ENCODE measurements at places on chromosomes 2 and 18.

GRCh38 chr2:171598713-171599319, 76.5 kb downstream of the CYBRD1 start:
- DNase-seq = no peak

GRCh38 chr18:76426737-76427305, 68.2 kb downstream of the ZNF516 start:
- no peak for DNase-seq

- DNase-seq = no peak
Measured at GRCh38 chr2:138500592-138501424, 762 bp upstream of the SPOPL start.

- DNase-seq = no peak
Measured at GRCh38 chr2:160305081-160305750, 105.1 kb upstream of the ITGB6 start.

- DNase-seq = no peak
Measured at GRCh38 chr2:17713291-17713690, 40.3 kb downstream of the SMC6 start.

DNA sequence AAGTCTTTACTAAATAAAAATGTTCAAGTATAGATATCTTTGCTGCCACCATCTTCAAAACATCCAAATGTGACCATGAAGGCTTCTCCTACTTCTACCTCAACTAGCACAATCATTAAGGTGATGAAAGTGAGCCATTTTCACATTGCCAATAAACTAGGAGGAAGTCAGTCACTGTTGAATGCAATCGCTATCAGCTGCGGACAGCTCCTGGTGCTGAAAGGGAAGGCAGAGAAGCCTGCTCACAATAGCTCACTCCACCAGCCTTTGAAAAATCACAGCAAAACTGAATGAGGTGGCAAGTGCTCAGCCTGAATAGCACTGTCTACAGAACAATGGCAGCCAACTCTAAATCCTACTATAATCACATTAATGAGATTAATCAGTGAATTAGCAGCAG, 2.2 kb downstream of the MYT1L start:
- DNase-seq = no peak

DNA sequence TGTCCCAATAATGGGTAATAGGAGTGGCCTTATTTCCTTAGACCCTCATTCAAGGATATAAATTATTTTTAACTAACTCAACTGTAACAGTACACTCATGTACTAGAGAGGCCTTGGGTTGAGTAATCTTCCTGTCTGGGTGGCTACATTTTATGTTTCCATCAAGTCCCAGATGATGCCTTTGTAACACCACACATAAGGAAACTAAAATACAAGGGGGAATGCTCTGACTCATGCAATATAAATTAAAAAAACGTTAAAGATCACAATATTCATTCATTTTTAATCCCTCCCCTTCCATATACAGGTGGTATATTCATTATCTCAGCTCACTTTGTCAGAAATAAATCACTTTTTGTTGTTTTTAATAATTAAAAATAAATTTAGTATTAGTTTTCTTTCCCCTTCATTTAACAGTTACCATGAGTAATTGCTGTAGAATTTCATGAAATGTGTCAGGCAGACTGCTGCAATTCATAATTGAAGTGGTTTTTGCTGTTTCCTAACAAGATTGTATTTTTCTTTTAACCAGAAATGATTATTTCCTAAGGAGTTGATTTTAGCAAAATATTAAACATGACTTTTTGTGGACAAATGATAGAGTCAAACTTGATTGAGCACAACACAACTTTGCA, 1403.6 kb downstream of the SUCLG1 start:
- DNase-seq = no peak

DNA sequence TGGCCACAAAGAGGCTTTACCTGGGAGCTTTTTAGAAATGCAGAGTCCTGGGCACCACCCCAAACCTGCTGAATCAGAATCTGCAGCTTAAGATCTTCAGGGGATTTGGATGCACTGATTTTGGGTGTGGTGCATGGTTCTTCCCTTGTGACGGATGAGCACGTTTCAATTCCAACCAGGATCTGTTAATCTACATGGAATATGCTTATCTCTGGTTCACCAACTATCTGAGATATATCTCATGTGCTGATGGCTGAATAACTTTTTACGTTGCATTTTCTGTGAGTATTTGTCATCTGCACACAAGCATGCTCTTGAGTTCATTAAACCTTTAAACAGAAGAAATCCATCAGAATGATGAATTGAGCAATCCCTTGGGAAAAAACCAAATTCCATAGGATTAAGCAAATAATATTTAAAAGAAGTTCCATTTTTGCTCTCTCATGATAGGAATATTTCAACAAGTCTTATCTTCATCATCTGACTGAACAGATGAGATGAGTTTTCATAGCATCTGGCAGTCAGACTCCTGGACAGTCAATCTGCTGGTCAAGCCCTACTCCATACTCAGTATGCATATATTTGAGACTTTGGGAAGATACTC, 120.6 kb downstream of the PLB1 start:
- no peak for DNase-seq

DNA sequence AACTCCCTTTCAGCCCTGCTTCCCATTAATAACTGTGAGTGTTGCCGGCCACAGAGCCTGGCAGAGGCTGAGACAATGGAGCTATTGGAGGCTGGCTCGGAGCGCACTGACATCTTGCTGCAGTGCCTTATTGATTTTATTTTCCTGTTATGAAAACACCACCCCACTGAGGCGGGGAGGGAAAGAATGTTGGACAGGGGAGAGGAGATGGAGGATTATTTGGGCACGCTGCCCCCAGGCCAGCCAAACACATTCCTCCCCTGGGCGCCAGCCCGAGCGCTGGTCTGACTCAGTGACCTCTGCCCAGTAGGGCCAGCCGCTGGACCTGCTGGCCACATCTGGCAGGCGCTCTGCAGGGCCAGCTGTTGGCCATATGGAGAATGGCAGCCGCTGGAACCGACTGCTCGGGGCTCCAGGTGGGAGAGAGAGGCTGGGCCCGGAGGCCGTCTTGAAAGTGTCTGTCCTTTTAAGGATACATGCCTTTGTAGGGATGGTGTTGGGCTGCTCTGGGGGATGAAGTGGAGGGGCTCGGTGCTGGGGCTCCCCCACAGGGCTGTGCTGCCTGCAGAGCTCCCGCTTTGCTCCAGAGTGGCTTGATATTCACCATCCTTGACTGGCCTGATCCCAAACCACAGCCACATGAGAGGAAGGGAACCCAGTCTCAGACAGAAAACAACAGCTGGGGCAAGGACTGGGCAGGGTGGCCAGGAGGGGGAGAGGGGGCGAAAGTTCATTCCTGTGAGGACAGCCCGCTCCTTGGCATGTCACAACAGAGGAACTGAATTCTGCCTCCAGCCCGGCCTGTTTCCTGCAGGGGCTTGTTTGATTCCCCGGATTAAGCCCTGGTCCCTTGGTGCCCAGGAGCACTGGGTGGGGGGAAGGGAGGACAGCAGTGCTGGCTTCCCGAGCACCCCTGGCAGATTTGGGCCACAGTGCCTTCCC, 179.0 kb downstream of the KLHL29 start:
- DNase-seq = no peak

- DNase-seq = no peak
Measured at GRCh38 chr2:161206471-161207032, 46.3 kb downstream of the TANK start.

DNA sequence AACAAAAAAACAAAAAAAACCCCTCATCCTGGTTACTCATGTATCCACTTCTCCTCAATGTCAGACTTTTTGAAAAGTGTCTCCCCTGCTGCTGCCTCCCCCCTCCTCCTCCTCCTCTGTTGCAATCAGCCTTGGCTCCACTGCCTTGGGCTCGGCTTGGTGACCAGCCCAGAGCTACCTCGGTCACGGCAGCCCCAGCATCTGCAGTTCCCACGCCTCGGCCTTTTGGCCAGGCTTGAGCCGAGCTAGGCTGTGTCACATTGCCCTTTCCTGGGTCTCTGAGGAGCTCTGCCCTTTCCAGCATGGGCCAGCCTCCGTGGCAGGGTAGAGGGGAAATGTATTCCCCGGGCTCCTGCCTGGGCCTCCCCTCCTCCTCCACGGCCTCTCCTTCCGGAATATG, 22.7 kb upstream of the INHBB start:
- DNase-seq = no peak

GRCh38 chr2:224354632-224355211, 47.2 kb downstream of the FAM124B start:
- no peak for DNase-seq

DNA sequence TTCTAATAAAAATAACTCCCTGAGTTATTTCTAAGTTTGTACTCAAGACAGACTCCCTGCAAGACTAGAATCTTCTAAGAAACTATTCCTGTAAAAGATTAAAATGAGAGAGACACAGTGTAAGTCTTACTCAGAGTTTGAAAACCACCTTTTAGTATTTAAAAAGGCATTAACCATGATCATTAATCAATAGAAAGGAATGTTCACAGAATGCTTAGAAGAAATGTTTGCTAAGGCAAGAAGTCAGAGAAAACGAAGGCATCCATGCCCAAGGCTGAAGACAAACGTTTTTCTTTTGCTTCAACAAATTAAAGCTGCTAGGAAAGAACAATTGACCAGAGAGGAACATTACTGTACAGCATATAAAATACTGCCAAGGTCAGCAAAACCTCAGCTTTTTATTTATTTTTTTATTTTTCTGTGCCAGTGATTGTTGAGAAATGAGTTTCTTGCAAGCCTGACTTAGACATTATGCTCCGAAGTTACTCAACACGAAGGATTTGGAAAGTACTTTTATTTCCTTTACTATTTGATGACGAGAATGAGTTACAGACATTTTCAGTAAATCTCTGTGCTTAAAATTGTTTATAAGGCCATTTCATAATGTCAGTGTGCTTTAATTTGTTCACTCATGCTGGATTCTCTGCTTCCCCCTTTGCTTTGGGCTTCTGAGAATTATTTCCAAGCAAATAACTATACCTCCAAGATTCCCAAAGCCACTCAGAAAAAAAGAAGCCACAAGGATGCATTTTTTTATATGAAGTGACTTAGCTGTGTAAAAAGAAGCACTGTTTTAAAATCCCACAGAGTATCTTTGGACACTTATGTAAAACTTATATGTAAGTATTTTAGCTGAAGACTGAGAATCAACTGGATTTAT, 20.5 kb downstream of the RND3 start:
- DNase-seq = no peak

- DNase-seq = no peak
Measured at GRCh38 chr2:239376351-239376750, 24.5 kb downstream of the HDAC4 start.

- no peak for DNase-seq
Measured at GRCh38 chr2:104430359-104430740, 423.6 kb upstream of the POU3F3 start.

- no peak for DNase-seq
Measured at GRCh38 chr2:29776406-29776805, 145.0 kb downstream of the ALK start.

DNA sequence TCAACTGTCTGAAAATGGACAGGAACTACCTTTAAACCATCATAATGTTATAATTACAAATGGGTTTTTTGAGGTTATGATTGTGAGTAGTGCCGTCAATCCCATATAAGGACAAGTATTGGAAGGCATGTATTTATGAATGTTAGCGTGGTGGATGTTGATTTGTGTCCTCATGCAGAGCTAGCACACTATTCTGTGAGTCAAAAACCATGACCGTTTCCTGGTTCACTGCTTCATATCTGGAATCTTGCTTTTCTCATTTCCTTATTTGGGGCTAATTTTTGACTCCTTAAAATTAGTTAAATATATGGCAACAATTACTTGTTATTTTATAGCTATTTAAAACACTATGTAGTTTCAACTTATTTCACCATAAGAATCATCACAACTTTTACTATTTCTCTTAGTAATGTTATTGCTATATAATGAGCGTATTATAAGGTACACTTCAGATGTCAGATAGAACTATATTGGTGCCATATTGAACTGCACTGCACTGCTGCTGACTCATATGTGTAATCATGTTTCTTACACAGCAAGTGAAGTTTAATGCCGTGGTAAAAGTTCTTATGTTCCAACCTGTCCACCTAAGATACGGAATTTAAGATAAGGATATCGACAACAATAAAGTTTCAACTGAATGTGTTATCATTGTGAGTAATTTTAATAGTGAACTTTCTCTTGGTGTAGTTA, 192.8 kb downstream of the PTGR3 start:
- DNase-seq = no peak

- no peak for DNase-seq
Measured at GRCh38 chr2:209511637-209512036, 87.8 kb downstream of the MAP2 start.

DNA sequence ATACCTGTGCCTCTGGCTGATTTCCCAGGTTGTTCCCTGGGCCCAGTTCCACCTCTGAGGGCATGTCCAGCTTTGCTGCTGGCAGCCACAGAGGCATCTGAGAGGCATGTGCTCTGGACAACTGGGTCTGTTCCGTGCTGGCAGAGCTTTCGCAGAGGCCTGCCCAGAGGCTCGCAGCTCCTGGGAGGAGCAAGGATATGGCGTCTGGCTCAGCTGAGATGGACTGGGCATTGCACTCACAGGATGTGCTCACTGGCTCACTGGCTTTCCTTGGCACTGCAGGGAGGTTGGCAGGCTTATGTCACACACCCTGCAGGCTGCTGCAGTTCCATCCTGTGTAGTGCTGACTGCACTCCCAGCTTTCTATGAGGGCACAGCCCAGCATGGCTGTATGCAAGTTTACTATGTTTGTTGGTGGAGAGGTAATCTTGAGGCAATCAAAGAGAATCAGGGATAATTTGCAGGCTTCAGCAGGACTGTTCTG, 172.3 kb downstream of the PRKCE start:
- no peak for DNase-seq

- DNase-seq = no peak
Measured at GRCh38 chr2:231931481-231931915, 5.3 kb upstream of the NPPC start.

DNA sequence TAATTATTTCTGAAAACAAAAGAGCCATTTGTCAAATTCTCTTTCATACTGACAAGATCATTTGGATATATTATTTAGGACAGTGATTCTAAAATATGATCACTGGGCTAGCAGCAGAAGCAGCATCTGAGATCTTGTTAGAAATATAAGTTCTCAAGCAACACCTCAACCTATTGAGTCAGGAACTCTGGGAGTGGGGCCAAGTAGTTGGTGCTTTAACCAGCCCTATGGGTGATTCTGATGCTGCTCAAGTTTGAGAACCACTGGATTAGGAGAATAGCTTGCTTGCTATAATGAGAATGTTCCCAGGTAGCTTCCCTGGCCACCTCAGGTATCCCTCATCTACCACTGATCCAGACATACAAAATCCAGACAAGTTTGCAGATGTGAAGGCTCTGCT, 466.9 kb upstream of the CELF4 start:
- DNase-seq = no peak

- no peak for DNase-seq
Measured at GRCh38 chr2:26464390-26465265, 13.3 kb downstream of the OTOF start.

GRCh38 chr2:238160206-238161129, 1.7 kb downstream of the ERFE start:
- DNase-seq = no peak

- DNase-seq = no peak
Measured at GRCh38 chr2:113229795-113230194, 48.9 kb downstream of the PAX8 start.

DNA sequence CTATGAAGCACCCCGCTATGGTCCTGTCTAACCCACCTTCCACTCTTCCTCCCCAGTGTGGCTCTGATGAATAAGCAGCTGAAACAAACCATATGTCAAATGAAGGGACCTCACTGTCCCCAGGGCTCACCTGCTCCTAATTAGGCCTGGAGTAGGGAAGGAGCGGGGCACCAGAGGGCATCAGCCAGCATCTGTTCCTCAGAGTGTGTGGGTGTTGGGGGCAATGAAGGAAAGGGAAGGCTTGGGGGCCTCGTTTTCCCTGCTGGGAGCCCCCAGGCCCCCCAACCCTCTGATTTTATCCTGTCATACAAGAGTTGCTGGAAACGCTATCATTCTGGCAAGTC, 274.7 kb downstream of the HAUS1 start:
- no peak for DNase-seq

Data from stimulated activated CD8-positive, alpha-beta memory T cell treated with anti-CD3 and anti-CD28 coated beads, Interleukin-7, amount 100 ng/mL, for 1 hour (primary cell).